NCI-H460 (cell line): ENCODE measurements at places on chromosomes 13 and 19.

- DNase-seq, result no peak
These were observed 20.8 kb upstream of the SEMA6B start for GRCh38 chr19:4580021-4580901.

DNA sequence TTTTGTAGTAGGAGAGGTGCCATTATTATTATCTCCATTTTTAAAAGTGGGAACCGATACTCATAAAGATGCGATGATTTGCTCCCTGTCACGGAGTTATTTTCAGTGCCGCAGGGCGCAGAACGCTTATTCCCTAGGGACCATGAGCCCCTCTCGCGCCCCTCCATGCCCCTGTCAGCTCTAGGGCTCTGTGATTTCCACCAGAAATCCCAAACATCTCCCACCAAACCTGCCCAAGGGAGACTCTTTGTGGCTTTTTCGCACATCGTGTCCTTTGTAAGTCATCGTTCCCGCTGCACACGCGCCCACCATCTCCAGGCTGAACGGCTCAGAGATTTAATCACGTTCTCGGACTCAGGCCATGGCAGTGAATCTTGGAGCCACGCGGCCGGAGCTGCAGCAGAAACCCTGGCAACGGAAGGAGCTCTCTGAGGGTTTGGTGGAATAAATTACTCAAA lies 105.1 kb downstream of the DNAJC15 start:
- no peak for DNase-seq

DNA sequence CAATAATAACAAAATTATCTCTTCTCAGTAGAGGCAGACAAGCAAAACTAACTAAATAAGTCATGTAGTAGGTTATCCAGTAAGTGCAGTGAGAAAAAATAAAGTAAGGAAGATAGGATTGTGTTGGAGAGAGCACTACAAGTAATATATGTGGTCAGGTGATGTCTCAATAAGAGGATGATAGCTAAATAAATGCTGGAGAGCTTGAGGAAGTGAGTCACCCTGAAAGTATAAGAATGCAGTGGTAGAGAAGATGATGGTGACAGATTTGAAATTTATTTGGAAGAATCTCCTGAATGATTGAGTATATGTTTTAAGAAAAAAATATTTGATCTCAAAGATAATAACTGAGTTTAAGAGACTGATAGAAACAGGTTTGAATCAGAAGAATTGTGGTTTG lies 152.2 kb upstream of the PRR20A start:
- no peak for DNase-seq

- no peak for DNase-seq
These were observed 81.1 kb downstream of the UFM1 start for GRCh38 chr13:38430796-38431195.

- DNase-seq, result no peak
These were observed 24.9 kb downstream of the VRK3 start for GRCh38 chr19:50000038-50000840.

DNA sequence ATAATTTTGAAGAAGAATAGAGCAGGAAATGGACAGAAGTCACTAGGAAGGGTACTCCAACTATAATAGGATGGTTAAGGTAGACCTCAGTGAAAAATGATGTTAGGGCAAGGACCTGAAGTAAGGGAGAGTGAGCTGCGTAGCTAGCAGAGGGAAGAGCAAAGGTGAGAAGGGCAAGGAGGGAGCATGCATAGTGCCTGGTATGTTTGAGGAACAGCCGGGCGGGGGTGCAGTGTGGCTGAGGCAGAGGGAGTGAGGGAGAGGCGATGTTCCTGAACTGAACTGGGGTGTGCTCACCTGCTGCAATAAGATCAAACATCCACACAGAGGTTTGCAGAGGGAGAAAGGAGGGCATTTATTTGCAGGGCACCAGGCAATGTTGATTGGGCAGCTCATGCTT lies 110.4 kb downstream of the DNAJC15 start:
- DNase-seq, result no peak

GRCh38 chr13:35743165-35743564 lies 266.7 kb upstream of the MAB21L1 start:
- no peak for DNase-seq

DNA sequence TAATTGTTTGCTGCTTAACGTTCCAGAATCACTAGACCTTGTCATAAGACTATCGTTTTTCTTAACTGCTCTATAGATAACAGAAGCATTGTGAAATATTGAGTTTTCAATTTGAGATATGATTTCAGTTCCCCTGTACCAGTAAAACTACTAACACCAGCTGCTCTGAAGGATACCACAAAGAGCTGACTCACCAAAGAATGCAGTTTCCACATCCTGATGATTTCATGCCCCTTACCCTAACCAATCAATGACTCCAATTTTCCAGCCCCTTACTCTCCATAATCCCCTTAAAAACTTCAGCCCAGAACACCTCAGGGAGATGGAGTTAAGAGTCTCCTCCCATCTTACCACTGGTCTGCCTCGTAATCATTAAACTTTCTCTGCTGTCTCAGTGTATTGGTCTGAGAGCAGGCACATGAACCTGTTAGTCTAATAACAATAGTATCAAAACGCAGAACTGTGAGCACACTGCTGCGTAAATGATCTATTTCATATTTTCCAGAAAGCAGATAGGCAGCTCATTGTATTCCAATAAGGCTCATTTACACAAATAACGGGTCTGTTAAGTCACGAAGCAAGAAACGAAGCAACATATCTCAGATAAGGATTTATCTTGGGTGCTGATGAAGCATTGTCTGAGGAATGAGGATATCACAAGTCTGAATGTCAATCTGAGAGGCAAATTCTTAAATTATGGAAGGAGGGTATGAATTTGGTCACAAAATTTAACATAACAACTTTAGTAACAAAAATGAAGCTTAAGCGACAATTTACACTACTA lies 14.1 kb upstream of the CCNA1 start:
- DNase-seq, result no peak

DNA sequence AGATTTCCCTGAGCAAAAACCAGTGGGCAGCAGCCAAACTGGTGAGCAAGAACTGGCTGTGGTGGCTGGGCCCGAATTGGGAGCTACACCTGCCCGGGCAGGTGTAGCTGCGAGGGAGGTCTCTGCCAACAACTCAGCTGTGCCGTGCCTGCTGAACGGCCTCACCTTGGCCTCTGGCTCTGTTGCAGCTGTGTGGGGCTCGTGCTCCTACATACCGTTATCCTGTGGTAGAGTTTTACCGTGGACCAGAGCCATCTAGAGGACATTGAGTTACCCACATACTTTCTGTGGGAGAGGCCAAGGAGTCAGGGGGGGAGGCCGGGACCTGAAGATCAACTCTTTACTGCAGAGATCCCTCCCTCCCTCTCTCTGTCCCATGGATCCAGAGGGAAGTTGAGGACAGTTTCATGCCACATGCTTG lies 113.2 kb downstream of the TM9SF2 start:
- peak; percentile 29 for DNase-seq

DNA sequence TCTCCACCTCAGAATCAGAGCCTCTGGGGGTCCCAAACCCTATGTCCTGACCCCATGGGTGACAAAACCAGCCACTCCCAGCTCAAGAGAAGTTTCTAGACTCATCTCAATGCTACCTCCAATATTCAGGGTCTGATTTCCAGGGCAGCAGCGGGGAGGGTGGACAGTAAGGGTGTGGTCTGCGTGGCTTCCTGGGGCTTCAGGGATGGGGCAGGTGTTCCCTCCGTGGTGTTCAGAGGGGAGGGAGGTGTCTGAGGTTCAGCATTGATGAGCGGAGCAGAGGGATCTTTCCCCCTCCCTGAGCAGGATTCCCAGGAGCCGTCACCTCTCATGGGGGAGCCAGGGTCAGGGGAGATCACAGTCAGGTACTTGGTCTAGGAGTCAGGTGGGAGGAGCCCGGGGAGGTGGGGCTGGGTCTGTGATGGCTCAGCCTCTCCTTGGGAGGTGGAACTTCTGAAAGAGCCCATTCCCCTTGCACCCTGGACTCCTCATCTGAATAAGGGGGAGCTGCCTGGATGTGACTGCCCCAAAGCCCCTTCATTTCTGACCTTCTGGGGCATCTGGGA lies 2.9 kb downstream of the LILRA2 start:
- DNase-seq, result no peak

DNA sequence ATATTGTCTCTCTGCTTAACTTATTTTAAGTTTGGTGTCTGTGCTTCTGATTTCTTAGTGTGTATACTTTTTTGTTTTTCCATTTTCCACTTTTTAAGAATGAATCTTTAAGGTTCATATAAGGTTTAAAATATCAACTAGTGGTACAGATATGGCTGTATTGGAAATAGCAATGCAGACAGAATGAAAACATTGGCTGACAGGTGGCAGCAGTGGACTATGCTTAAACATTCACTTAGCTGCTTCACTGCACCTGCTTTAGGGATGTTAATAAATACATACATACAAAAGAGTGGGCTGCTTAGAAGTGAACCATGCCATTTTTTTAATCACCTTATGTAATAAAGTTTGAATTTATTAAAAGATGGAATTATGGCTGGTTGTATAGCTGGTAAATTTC lies 27.3 kb downstream of the TM9SF2 start:
- no peak for DNase-seq

- no peak for DNase-seq
These were observed 17.8 kb downstream of the ERCC5 start for GRCh38 chr13:102863590-102863989.

- no peak for DNase-seq
These were observed 462.0 kb upstream of the ZNF507 start for GRCh38 chr19:31883296-31883990.

DNA sequence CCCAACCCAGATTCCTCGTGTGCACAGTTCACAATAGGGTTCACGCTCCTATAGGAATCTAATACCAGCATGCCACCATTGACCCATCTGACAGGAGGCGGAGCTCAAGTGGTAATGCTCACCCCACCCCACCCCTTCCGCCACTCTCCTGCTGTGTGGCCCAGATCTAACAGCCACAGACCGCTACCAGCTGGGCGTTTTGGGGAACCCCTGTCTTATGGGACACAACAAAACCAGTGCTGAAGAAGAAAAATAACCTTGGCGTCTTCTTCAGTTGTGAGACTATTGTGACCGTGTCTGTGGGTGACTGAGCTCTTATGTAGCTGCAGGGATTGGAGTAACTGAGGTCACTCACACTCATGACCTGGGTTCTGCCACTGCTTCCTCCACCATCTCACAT lies 5.2 kb upstream of the OR10H1 start:
- DNase-seq, result no peak

GRCh38 chr13:96181911-96182310 lies 92.0 kb downstream of the HS6ST3 start:
- DNase-seq, result no peak

DNA sequence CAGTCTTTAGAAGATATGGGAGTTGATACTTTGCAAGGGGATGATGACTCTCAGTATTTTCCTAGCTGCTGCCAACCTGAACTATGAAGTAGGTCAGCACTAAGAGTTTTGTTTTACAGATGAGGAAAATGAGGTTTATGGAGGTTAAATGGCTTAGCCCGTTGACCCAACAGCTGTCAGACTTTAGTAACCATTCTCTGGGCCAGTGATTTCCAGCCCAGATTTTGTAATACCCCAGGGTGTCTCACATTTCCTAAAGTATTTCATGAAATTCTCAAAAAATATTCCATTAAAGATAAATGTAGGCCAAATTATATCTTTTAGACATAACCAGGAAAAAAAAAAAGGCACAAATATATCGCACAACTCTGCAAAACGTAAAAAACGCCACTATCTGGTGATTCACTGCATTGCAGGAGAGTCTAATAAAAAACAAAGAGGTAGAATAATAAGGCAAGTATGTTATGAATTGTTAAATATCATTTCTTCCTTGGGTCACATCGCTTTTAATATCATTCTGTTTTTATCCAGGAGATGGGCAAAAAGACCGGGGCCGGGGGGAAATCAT lies 112.5 kb downstream of the DACH1 start:
- DNase-seq, result no peak

GRCh38 chr19:7346488-7346971 lies 2.2 kb upstream of the ARHGEF18 start:
- DNase-seq, result no peak

DNA sequence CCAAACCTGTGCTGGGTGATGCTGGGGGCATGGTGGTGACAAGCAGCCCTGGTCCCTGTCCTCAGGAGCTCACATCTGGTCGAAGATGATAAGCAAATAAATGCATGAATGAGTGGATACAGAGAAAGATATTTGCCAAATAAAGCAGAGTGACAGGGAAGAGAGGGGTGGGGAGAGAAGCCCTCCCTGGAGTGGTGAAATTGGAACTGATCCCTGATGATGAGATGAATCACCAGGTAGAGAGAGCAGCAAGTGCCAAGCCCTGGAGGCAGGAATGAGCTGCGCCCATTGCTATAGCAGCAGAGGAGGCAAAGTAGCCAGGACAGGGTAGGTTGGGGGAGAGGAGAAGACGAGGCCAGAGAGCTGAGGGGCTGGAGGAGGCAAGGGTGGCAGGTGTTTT lies 13.7 kb downstream of the FXYD5 start:
- DNase-seq, result no peak

DNA sequence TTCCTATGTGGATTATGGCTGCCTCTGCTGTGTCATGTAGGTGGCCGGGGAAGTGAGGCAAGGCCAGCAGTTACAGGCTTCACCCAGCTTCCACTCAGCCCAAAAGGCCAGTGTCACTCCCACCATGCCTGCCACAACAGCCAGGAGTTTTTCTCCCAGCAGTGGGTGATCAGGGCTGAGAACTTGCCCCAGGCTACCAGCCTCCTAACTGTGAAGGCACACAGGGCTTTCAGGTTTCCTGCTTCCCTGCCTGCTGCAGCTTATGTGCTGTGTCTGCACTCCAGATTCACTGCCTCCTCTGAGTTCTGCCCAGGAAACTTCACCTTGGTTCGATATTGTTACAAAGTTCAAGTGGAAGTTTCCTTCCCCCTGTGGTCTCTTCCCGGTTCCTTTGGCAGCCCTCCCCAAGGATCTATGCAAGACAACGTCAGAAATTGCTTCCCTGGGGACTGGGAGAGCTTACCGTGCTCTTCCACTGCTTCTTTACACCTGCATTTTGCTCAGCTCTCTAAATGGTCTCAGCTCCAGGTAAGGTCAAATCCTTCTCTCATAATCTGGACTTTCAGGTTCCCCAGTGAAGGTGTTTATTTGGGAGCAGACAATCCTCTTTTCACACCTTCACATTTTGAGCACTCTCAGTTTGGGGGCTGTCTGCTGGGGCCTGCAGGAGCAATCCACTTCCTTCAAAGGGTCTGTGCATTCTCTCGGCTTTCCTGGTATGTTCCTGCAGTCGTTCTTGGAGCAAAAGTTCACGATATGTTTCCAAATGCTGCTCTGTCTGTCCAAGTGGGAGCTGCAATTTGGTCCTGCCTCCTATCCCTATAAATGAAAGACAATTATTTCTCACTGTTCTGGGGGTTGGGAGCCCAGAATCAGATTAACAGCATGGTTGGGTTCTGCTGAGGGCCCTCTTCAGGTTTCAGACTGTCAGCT lies 1730.1 kb upstream of the PRR20A start:
- DNase-seq, result no peak

GRCh38 chr13:25169356-25169755 lies 2.7 kb downstream of the AMER2 start:
- DNase-seq, result no peak

DNA sequence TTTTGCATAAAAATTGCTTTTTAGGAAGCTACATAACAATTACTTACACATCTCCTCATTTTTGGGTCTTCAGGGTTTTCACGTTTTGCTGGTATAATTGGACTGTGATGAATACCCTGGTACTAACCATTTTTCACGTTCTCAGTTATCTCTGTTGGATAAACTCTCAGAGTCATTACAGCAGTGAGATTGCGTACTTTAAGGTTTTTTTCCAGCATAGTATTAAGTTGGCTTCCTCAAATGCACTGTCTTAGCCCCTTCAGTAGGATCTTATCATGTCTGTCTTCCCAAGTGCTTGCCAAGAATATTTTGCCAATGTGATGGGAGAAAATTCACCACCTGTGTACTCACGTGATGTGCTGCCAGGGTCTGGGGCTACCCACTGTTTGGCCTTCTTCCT lies 342.5 kb downstream of the TEX29 start:
- no peak for DNase-seq
